ENCODE measurements at places on chromosomes 11 and 22.

DNA sequence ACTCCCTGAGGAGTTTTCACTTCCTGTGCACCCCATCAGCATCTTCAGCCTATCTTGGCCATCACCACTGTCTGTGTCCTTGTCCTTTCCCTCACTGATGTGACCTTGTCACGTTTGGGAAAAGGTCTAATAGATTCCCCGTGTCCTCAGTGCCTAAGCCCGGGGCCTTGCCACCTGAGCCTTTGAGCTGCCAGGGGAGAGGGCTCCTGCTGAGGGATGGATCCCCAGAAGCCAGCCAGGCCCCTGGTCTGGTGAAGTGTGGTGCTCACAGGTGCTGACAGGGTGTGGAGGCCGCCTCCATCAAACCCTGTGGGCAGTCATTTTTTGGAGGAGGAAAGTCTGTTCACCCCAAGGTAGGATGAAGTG, 47.2 kb downstream of the GAB4 start:
- no peak for DNase-seq

DNA sequence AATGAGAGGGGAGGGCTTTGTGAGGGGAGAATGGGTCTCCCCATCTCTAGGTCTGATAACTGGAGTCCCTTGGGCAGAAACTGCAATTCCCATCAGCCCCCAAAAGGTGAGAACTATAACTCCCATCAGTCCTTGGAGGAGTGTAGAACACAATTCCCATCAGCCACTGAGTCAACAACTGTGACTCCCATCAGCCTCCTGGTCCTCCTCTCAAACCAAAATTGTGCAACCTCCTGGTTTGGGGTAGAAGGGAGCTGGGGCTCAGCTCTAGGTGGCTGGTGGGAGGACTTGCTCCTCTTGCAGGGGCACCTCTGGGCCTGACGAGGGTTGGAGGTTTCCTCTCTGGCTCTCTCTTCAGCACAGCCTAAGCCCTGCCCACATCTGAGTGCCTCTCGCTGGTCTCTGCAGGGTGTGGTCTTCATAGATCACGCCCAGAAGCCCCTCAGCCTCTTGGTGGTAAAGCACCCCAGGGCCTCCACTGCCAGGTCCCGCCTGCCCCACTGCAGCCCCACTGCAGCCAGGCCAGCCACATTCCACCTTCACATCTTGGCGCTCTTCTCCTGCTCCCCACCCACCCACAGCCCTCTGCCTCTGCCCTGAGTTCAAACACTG, 18.5 kb downstream of the SLC22A12 start:
- DNase-seq = no peak

DNA sequence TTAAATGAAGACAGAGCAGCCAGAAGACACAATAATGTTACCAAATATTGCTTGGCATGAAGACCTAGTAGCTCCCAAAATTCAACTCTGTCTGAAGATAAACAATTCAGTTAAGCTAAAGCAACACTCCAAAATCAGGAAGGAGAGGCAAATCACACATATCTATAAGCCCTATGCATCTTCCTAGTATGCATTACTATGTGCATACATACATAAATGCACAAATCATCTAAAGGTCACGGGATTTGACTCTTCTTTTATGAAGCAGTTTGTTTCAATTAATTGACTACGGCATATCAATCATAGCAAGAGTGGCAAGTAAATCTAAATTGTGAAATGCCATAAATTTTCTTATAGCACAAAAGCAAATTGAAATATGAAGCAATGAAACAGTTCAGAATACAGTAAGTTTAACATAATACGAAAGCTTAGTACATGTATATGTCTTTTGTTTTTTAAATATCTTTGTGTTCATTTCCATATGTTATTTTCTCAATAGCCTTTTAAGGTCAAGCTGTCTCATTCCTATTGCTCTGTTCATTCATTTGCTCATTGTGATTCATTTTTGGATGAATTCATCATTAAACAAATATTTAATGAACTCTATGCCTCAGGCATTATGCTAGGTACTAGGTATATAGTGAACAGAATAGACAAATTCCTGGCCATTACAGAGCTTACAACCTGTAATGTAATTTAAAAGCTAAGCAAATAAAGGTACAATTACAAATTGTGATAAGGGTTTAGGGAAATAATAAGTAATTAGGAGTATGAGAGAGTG, 540.5 kb downstream of the DLG2 start:
- DNase-seq = no peak

DNA sequence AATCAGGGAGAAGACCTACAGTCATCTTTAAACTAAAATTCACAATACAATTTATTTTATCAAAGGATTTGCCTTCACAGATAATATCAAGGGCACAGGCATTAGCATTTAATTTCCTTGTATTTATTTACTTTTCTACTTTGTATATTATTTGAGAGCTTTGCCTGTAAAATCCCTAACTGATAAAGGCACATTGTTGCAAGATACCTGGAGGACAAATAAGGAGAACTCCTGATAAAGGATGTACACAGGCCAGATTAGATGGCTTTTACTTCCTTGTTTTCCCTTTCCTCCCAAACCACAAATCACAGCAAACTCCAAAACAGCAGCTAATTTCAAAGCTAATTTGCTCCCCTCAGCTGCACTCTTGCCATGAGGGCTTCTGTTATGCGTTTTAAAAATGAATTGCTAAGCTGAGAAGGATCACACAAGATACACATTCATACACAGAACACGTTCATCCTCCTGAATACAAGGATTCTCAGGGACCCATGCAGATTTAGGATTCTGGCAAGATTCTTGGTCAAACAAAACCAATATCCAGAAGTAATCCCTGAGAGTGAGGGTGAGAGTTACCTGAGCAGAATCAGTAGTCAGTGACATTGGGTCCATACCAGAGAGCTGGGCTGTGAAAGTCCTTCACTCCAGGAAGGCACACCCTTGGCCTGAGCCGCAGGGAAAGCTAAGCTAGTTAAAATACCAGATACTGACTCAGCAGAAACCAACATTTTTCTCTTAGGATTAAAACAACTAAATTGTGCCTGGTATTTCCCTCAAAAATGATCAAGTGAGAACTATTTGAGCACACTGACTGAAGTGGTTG, 100.3 kb upstream of the CLPB start:
- no peak for DNase-seq

- DNase-seq = no peak
Observed at GRCh38 chr11:96311120-96311568, 31.9 kb downstream of the MAML2 start.

GRCh38 chr11:71185411-71185810, 67.0 kb downstream of the SHANK2 start:
- no peak for DNase-seq

DNA sequence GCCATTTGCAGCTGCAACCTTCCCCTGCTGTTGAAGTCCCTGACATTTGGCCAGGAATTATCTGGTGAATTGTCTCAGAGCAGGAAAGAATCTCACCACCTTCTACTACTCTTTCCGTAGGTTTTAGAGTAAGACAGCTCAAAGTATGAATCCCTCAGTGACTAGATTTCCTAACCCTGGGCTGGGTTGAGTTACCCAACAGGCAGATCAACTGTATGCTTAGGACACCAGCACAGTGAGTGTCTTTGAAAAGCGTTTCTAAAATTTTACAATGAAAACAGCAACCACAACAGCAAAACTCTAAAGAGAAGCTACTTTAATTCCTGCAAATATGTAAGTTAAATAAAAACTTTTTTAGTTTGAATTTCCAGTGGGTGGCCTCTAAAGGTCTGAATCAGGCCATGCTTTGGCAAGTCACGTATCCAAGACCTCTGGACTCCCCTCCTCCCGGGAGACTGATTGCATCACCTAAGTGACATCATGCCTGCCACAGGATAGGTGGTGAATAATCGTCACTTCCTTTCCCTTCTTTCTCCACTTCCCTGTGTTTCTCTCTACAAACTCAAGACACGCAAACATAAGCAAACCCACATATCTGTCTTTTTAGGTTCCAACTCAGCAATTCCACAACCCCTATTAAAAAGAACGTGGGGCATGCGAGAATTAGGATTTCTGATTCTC, 7.8 kb downstream of the OR8B12 start:
- DNase-seq = no peak

DNA sequence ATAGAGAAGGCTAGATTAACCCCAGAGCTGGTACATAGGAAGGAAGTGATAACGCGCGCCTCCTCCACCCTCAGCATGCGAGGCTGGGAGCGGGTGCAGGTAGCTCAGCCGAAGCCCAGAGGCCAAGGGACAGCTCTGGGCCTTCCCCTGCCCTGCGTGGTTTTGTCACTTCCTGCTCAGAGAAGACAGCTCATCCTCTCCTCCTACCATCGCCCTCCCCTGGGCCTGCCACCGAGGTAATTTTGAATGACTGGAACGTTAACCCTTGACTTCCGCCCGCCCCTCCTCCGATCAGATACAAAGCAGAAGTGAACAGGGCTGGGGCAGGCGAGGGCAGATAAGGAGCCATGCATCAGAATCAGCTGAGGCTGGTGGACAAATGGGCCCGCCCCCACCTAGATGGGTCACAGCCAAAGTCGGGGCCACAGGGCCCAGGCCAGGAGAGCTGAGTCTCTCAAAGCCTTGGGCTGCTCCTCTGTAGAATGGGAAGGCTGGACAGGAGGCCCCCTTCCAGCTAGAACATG, 1.6 kb downstream of the RAC2 start:
- peak; percentile 81 for DNase-seq

DNA sequence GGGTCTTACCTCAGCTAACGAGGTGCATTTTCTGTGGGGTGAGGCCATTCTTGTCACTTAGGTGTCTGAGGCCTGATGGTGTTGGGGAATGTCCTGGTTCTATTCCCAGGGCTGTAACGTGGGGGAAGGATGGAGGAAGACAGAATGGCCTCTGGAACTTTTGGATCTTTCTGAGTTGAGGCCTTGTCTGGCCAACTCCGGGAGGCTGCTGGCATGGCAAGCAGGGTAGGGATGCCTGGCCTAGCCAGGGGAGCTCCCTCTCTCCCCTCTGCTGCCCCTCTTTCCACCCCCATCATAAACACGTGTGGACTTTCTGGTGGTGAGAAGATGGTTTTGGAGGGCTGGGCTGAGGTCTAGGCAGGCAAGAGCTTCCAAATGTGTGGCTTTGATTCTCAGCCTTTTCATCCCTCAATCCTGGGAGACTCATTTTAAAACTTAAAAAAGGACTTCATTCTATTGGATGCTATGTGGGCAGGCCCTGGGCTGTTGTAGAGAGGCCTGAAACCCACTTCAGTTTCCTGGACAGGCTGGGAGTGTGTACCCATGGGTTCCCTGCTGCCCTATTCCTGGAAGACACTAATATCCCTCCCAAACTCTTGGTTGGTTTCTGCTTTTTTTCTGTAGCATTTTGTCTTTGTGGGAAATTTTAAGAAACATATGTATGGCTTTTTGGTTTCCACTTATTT, 30.9 kb downstream of the ZBTB16 start:
- no peak for DNase-seq

DNA sequence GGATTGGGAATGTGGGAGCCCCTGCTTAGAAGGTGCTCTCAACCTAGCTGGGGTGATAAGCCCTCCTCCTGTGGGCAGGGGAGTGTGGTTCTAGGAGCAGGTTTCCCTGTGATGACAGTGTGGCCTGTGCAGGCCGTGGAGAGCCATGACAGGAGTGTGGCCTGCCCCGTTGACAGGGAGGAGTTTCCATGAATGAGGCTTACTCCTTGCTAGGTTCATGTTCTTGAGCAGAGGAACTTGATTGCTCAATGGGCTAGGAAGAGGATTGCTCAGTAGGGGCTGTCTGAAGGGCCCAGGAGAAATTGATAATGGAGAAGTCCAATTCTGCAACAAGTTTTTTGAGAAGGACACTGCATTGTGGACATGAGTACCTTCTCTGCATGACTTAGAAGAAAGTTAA, 92.0 kb downstream of the PPP6R3 start:
- DNase-seq = no peak

- no peak for DNase-seq
Observed at GRCh38 chr11:44321059-44321458, 11.1 kb upstream of the ALX4 start.

GRCh38 chr22:46795845-46796565, 33.6 kb downstream of the TBC1D22A start:
- DNase-seq = no peak

- DNase-seq = no peak
Observed at GRCh38 chr11:42647993-42648392, 663.8 kb upstream of the API5 start.

DNA sequence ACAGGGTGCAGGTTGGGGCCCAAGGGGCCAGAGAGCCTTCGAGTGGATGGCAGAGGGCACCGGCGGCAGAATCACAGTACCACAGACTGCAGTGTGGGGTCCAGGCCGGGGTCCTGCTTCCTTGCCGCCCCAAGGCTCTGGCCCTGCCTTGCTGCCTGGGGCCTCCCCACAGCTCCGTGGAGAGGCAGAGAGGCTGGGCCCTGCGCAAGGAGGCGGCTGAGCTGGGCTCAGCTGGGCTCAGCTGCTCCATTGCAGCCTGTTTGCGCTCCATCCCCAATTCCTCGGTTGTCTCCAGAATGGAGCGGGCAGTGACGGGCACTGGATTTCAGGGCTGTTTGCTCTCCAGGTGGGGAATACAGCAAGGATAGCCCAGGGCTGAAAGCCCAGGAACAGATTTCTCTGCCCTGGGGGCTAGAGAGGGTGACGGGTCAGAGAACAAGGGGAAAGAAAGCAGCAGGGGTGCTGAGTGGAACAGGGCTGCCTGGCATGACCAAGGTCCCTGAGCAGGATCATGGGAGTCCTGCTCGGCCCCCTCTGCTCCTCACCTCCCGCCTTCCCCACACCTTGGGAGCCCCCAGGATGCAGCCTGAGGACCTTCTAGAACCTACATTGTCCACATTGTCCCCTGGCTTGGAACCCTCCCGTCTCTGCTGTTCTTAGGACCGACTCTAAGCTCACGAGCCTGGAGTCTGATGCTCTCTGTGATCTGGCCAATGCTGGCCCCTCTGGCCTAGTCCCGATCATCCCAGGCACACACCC, 18.9 kb downstream of the MRGPRG start:
- DNase-seq = no peak

GRCh38 chr11:92854952-92855351, 114.5 kb upstream of the MTNR1B start:
- no peak for DNase-seq

DNA sequence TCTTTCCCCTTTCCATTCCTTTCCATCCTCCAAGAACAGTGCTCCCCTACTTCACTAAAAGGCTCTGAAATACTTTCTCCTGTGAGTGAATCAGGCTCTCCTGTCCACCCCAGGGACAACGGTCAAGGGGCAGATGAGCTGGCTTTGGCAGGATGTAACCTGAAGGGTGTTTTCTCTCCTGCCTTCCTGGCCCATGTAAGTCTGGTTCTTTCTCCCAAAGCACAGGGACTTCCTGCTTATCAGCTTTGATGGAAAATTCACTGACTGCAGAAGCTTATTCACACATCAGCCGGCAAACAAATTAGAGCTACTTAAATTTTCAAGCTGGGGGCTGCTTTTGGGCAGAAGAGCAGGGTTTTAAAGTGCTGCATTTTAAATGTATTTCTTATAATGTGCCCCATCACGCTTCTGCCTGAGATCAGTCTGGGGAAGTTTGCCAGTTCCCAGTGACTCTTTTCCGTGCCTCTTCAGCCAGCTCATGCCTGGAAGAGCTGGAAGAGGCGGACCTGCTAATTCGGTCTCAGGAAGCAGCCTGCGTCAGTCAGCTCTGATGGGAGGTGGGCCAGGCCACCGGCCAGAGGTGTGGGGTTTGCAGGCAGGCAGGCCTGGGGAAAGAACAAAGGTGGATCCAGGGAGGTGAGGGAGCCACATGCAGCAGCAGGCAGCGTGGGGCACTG, 140.4 kb upstream of the TBCEL start:
- no peak for DNase-seq

Measured in KG1 (cell line).